ENCODE measurements at places on chromosomes 4 and X.

DNA sequence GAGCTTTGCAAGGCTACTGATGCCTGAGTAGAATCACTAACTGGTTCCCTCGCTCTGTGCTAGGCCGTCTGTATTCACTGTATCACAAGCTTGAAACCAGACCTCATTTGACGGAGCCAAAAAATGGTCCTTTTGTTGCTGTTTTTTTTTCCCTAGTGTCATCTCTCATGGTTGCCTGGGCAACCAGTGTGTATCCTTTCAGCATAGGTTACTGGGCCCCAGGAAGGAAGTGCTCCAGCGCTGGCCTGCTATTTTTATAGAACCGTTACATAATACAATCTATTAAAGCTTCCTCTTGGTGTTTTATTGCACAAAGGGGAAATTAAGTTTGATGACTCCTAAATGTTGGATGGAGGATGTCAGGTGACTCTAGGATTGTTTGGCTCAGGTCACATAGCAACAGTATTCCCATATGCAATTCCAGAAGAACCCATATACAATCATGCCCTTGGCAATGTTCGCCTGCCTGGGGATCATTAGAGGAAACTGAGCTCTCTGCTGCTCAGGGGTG is 220.4 kb downstream of the SPRY1 start:
- DNase-seq, result peak; percentile 78

DNA sequence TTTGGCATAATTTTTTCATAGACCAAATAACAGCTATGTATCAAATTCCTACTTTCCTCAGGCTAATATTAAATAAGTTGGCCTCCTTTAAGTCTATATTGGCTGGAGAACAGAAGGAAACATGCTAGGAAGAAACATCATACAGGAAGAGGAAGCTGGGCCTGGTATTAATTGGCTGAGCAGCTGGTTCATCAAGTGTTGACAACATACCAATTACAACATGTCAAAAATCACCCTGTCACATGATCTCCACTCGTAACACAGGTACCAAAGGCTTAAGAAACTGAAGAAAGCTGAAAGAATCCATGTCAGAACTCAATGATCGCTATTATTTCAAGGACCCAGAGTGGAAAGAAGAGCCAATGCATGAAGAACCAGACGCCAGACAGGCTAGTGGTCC is 10.5 kb downstream of the WDFY3 start:
- DNase-seq, result no peak

- no peak for DNase-seq
Measured at GRCh38 chrX:20007962-20008622, 17.2 kb upstream of the BCLAF3 start.

- no peak for DNase-seq
Measured at GRCh38 chr4:176432811-176433540, 113.2 kb downstream of the SPCS3 start.

GRCh38 chrX:151776181-151776731 is 41.7 kb downstream of the CNGA2 start:
- DNase-seq, result peak; percentile 79

DNA sequence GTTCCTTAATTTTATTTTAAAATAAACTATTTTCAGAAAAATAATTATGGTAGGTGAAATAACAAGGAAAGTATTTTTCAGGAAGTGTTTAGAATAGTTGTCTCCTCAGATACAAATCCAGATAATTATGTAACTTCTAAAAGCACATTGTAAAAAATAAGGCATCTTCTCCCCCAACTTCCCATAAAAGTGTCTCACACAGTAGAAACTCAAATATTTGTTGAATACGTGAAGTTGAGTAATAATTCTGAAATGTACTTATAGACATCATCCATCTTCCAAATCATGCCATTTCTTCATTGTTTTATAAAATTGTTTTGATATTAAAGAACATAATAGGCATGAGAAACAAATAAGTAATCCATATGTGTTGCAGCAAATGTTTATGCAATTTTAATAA is 18.0 kb downstream of the SHISA3 start:
- DNase-seq, result no peak

Measured in left hindlimb (tissue), 1 donor.